Articular chondrocyte of knee joint (primary cell): ENCODE measurements at places on chromosomes 2 and 18. TPM values are rescaled to one million over a fixed set of nuclear protein-coding genes. Genes with fewer than 3 reads are reported as not detected.

The MALL gene
- 72.8 and 165 TPM in 2 replicates for total RNA-seq

The DHRS9 gene
- not detected in 2 replicates for total RNA-seq

The STEAP3 gene
- total RNA-seq: 29.0 and 38.8 TPM in 2 replicates

The CHRNG gene
- total RNA-seq: not detected in 2 replicates

The EPB41L3 gene
- total RNA-seq: 39.6 and 41.9 TPM in 2 replicates

The PIGN gene
- 49.7 and 51.7 TPM in 2 replicates for total RNA-seq

The CFC1 gene
- total RNA-seq: not detected in 2 replicates

The KIAA2012 gene
- total RNA-seq: under 0.01 TPM in 1 of 2 replicates, not detected in the other

The PAIP2B gene
- 0.65 and 1.1 TPM in 2 replicates for total RNA-seq

The CLEC4F gene
- total RNA-seq: not detected in 2 replicates

The SLC39A6 gene
- 126 and 130 TPM in 2 replicates for total RNA-seq

The FKBP7 gene
- 48.2 and 49.1 TPM in 2 replicates for total RNA-seq
